ENCODE measurements at places on chromosomes 5 and 9. TPM values are rescaled to one million over a fixed set of nuclear protein-coding genes. Genes with fewer than 3 reads are reported as not detected.

TSPAN17 gene
- 32.3 TPM for total RNA-seq

IFNA13 gene
- 1.1 TPM for total RNA-seq

GRCh38 chr9:130239363-130239695 is 26.2 kb upstream of the HMCN2 start:
- DNase-seq: no peak

GRCh38 chr5:134406390-134406789 is 5.3 kb downstream of the CDKN2AIPNL start:
- no peak for DNase-seq

GRCh38 chr5:56088967-56089829 is 94.4 kb upstream of the IL6ST start:
- no peak for DNase-seq

BTNL8 gene
- total RNA-seq: 5.3 TPM

GRCh38 chr5:160488394-160489325 is 67.0 kb downstream of the PTTG1 start:
- no peak for DNase-seq

DNA sequence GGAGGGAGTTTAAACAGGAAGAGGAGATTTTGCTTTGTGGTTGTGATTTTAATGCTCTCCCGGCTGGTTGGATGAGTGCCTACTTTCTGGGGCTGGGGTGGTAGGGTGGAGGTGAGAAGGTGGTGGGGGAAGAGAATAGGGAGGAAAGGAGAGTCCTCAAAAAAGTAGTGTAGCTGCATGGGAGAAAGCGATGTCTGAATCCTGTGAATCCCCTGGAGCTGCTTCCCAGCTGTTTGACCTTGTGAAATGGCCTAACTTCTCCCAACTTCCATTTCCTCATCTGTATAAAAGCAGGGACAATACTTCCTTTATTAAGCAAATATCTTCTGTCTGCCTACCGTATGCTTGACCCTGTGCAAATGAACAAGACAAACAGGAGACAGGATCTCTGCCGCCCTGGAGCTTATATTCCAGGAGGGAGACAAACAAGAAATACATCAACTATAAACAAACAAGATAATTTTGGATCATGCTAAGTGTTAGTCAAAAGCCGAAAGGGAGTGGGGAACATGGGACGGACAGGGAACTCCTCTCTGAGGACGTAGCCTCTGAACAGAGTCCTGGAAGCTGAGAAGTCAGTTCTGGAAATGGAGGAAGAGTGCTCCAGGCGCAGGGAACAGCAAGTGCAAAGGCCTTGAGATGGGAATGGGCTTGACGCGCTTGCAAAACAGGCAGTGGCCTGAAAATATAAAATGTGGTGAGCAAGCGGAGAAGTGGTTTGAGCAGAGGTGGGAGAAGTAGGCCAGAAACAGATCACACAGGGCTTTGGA is 103.5 kb downstream of the SPRY4 start:
- DNase-seq: no peak

DNA sequence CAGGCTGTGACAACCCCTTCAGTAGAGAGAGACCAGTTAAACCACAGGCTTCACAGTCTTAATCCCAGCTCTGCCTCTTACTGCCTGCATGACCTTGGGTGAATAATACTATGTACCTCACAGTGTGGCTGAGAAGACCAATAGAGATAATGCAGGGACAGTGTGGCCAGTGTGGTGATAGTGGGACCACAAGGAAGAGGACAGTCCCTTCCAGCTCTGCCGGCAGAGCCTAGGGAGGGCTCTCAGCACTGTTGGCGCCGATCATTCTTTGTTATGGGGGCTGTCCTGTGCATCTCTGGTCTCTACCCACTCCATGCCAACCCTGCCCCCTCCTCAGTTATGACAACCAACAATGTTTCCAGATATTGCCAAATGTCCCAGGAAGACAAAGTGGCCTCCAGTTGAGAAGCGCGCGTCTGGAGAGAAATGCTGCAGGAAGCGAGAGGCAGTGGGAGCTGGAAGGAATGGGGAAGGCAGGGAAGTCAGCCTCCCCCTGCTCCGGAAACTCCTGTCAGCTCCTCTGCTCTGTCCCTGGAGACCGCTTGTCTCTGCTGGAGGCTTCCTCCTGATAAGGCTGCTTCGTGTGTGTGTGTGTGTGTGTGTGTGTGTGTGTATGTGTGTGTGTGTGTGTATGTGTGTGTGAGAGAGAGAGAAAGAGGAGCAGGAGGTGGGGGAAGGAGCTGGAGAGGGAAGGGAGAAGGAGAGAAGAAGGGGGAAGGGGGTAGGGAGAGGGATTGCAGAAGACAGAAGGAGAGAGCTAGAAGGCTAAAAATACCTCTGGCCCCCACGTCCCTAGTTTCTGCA is 31.8 kb upstream of the FABP6 start:
- DNase-seq: no peak

LRRC26 gene
- 1.0 TPM for total RNA-seq

GRCh38 chr5:131593921-131594320 is 41.1 kb downstream of the RAPGEF6 start:
- DNase-seq: no peak

All from lower lobe of right lung (tissue), 2 donors.